ENCODE measurements at places on chromosomes 16 and 17.

DNA sequence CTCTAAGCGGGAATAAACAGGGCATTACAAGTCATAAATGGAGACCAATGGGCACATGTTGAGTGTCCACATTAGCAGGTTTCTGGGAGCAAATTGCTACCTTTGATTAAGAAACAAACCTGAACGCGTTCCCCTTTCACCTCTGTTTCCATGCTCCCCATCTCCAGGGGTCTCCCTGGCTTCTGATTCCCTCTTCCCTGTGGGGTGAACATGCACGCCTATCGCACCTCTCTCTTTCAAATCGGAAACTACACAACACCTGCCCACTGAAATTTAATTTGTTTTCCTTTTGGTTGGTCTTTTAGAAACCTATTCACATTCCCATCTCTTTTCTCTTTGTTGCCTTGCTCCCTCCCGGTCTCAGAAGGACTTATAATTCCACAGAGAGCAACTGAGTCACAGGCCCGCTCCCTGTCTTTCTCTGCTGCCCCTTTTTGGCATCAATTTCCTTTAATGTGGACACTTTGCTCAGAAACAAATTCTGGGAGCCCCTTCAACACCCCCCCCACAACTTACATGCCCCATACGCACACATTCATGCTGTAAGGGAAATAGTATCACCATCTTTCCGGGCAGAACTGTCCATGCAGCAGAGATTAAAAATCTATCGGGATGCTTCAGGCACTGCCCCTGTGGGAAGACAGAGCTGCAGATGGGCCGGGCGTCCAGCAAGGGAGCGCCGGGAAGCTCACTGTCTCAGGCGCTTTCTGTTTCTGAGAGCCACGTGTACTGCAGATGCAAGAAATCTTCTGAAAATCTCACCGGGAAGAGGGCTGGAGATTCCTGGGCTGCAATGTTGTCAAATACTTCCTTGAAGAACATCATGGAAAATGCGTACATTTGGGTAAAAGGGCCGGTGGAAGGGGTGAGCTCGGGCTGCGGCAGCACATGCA, 7.2 kb upstream of the FOXF1 start:
- no peak for DNase-seq

DNA sequence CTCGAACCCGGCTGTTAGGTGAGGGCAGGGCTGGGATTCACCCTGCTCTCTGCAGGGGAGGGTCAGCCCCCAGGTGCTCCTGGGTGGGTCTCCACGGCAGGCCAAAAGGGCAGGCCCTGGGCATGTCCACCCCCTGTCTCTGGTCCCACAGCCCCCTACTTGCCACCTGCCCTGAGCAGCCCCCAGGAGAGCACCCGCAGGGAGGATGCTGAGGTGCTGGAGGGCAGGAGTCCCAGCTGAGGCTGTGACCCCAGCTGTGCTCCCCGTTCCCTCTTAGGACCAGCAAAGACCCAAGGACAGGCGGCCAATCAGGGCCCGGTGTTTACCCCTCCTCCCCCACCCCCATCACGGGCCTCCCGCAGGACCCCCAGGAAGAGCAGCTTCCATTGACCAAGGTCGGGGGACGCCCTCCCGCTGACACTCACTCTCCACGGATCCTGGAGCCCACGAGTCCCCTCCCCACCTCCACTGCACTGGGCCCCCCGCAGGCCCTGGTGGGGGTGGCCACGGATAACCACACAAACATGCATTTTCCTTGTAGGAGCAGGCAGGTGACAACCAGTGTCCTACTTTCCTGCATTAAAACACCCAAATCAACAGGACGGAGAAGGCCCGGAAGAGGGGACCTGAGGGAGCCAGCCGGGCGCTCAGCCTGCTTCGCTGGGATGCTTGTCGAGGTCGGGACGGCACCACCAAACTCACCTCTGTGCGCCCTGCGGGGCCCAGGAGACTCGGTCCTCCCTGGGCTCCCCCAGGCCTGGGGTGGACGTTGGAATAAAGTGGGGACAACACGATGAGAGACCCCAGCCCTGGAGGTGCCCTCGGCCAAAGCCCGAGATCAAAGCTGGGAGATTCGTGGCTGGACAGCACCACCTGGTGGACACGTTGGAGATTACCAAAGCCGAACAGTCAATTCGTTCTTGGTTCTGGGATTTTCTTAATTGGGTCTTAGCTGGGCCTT, 22.5 kb upstream of the ENPP7 start:
- peak; percentile 11 for DNase-seq

GRCh38 chr17:55023626-55024025, 55.1 kb downstream of the STXBP4 start:
- no peak for DNase-seq

GRCh38 chr17:63421681-63422645, 24.1 kb downstream of the CYB561 start:
- DNase-seq: no peak

GRCh38 chr17:48134912-48135480, 27.4 kb downstream of the SNX11 start:
- no peak for DNase-seq

DNA sequence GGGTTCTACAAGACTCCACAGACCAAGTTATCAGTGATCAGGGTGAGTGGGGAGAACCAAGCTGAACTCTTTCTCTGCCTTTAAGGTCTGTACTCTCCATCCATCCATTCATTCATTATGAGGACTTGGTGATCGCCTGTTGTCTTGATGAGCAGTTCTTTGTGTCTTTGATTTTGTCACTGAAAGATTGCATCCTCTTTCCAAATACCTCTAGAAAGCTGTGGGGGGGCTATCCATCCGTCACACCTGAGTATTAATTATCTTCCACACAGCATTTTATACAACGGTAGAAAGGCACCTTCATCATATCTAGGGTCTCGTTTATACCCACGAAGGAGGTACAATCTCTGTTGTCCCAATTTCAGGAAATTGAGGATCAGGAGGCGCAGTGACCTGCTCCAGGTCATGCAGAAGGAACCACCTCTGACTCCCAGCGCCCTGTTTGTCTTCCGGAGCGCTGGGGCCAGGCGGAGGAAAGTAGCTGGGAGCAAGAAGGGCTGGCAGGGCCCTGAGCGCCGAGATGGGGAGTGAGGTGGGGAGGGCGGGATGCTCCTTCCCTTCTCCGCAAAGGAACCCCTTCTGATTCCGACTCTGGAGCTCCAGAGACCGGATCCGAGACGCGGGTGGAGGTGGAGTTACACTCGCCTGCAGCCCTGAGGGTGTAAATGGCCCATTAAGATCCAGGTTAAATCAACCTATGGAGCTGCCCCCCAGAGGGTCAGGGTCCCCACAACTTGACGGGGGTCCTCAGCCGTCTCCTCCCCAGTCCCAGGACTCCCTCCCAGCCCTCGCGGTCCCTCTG, 605 bp upstream of the ABAT start:
- DNase-seq: no peak

- DNase-seq: no peak
Measured at GRCh38 chr17:40483679-40484078, 17.7 kb downstream of the TNS4 start.

DNA sequence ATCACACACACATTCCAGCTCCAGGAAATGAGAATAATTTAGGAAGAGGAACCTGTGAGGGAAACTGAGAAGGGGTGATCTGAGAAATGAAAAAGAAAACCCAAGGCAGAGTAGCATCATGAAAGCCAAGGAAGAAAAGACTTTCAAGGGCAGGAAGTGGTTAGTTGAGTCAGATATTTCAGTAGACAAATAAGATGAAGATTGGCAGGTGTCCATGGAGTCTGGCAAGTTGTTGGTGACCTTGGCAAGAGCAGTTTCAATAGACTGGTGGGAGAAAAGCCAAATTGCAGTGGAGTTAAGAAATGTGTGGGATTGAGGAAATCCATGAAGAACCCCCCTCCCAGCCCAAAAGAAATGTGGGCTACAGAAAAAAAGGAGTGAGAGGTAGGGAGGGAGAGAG, 10.7 kb downstream of the GNAO1 start:
- DNase-seq: peak; percentile 16

- no peak for DNase-seq
Measured at GRCh38 chr16:87551487-87551886, 50.8 kb upstream of the JPH3 start.

DNA sequence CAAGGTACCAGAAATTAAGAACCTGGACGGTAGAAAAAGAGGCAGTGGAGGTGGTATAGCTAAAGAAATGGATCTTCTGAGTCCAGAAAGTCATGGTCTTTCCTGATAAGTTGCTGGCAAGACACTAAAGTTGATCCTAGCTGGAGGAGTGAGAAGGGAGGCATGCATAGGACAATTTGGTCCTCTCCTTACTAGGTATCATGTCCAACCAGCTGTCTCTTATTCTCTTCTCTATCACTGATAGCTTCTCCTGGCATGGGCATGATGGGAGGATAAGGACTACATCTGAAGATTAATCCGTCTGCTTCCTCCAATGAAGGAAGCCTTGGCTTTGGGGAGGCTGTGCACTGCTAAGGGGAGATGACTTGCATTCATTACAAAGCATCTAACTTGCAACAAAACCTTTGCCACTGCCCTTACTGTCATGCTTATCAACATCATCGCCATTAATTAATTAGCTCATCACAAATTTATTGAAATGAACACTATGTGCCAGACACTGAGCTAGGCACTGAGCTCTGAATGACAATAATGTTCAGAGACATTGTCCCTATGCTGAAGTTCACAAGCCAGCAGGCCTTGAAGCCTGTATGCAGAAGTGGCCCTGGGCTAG, 3.1 kb upstream of the FAM117A start:
- no peak for DNase-seq

DNA sequence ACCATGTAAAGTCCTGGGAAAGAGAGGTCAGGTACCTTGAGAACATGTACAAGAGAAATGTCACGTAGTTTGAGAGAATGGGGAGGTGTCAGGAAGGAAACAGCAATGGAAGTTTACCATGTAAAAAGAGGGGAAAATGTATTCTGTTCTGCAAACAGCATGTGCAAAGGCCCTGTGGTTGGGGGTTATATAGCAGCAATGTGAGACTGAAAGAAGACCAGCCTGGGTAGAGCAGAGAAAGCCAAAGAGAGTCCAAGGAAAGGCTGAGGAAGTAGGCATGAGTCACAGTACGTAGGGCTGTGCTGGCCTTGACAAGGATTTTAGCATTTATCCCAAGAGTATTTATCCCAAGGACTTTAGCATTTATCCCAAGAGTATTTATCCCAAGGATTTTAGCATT, 141.3 kb upstream of the CACNG3 start:
- no peak for DNase-seq

GRCh38 chr17:73799781-73800627, 155.8 kb upstream of the SDK2 start:
- DNase-seq: no peak

GRCh38 chr17:12719948-12720347, 54.3 kb downstream of the MYOCD start:
- DNase-seq: no peak

- no peak for DNase-seq
Measured at GRCh38 chr16:2091547-2092255, 43.9 kb downstream of the TSC2 start.

DNA sequence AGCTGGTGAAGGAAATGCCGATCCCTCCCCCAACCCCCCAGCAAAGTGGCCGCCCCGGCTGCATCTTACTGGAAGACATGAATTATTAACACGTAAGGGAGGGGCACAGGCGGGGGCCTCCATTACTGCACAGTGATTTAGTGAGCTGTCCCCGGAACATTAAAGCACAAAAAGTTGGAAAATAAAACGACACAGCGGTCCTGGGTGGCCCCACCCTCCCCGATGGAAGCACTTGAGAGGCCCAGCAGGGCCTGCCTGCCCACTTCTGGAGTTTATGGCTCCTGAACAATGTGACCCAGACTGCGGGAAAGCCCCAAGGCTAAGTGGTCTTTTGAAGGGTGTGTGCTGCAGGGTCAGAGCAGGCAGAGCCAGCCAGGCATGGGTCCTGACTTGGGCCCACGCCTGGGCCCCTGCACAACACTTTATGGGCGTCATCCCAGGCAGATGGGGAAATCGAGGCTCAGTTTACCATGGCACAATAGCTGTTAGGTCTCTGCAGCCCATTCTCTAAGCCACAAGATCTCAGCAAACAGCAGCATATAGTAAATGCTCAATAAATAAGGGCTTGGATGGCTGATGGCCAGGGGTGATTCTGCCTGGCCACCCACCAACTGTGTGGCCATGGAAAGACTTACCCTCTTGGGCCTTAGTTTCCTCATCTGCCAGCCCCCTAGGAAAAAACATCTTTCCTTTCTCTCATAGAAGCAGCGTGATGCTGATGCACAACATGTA, 22.8 kb downstream of the CCDC102A start:
- DNase-seq: no peak

DNA sequence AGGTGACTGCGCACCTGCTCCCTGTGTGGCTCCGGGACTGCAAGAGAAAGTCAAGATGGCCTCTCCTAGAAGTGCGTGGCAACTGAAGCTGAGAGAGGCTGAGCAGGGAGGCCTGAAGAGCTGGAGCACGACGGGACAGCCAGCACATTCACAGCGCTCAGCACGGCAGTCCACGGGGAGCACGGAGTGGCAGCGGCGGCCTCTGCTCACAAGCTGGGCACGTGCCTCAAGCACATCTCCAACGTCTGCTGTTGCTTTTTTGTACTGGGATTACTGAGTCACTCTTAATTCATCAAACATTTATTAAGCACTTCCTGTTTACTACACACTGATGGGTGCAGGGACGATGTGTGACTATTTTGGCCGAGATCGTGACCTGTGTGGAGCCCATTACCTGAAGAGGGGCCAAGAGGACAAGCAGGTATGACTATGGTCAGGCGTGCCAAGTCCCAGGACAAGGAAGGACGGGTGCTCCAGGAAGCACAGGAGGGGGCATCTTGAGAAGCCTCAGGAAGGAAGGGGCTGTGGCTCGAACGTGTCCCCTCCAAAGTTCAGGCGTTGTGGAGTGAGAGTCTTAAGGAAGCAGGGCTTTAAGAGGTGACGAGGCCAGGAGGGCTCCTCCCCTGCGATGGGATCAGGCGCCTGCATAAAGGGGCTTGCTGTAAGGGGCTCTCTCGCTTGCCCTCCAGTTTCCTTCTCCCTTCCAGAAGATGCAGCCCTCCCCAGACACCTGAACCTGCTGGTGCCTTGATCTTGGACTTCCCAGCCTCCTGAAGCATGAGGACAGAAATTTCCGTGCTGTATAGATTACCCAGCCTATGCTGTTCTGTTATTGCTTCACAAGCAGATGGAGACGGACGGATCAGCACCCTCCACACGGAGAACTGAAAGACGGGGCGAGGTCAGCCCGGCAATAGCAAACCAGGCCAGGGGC, 105.8 kb downstream of the ADCY9 start:
- no peak for DNase-seq

GRCh38 chr17:48718761-48719641, 3.3 kb downstream of the PRAC1 start:
- DNase-seq: no peak

GRCh38 chr17:72467841-72468653, 347.2 kb downstream of the SOX9 start:
- DNase-seq: no peak

GRCh38 chr17:3556916-3557767, 470 bp downstream of the TRPV3 start:
- DNase-seq: no peak
